ENCODE measurements at places on chromosomes 1 and 21. TPM values are rescaled to one million over a fixed set of nuclear protein-coding genes. Genes with fewer than 3 reads are reported as not detected.

DNA sequence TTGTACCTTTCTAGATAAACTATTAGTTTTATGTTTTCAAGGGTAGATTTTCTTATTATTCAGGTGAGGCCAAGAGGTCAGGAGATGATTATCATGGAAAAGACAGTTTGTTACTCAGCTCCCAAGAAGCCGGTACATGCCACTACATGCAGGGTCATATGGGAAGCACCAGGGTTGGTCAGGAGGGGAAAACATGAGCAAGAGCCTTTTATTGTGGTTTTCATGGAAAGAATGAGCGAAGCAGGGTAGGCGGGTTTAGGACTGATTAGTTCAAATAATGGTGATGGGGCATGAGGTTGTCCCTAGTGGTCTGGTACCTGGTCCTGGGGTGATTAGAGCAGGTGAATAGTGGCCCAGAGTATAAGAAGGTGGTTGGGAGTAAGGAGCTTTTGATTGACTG lies 189.9 kb downstream of the APP start:
- DNase-seq: no peak

DNA sequence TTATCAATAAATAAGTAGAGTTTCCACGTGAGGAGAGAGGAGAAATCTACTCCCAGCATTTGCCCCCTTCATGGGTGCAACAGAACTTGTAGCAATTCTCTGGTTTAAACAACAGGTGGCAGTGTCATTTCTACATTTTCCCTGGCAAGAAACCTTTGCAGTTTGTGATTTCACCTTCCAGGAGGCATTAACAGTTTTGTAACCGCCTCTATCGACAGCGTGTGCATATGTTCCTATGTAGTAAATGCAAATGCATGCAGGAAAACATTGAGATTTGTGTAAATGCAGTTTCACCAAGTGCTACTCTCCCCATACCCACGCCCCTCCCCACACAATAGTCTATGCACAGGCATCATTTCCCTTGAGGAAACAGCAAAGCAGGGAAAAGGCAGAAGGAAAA lies 494.7 kb downstream of the SMYD3 start:
- peak; percentile 16 for DNase-seq

The POTED gene
- total RNA-seq: not detected

The IQGAP3 gene
- 0.07 TPM for total RNA-seq

DNA sequence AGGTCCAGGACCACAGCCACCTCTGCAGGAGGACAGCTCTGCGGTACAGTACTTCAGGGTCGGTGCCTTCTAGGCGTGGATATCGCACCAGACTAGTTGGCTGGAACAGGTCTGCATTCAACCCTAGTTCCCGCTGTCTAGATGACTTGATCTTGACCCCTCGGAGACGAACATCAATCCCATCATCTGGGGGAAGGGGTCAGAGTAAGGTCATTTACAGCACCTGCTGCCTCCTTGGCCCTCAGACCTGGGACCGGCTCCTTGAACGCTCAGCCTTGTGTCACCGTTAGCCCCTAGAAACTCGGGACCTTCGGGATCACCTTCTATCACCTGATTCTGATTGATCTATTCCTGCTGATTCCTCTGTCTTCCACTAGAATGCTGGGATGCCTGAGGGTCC lies 2.6 kb downstream of the HECTD3 start:
- DNase-seq: no peak

The DNASE2B gene
- total RNA-seq: not detected

DNA sequence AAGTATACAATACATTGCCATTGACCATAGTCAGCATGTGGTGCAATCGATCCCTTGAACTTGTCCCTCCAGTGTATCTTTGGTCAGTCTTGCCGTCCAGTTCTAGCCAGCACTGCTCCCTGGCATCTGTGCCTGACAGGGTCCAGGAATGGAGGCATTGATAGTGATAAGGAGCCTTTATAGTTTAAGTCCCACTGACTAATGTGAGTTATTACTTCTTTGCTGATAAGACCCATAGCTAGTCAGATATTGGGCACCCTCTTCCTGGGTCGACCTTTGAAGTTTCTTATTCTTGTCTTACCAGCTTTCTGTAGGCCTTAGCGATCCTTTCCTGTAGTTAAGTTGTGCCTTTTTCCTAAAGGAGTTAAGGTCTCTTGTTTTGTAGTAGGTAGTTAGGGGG lies 13.0 kb downstream of the UCK2 start:
- DNase-seq: no peak

The KCNJ9 gene
- not detected for total RNA-seq

The INAVA gene
- total RNA-seq: 0.34 TPM

GRCh38 chr1:185938396-185938795 lies 204.2 kb downstream of the HMCN1 start:
- DNase-seq: no peak
